ENCODE measurements at places on chromosomes 11 and 22. TPM values are rescaled to one million over a fixed set of nuclear protein-coding genes. Genes with fewer than 3 reads are reported as not detected.

PKNOX2 gene
- polyA plus RNA-seq: 13.7 TPM

MPPED2 gene
- 19.5 TPM for polyA plus RNA-seq

CASP5 gene
- not detected for polyA plus RNA-seq

ZP1 gene
- polyA plus RNA-seq: not detected

GRCh38 chr22:36329254-36330078 is 58.3 kb downstream of the MYH9 start:
- no peak for DNase-seq

- DNase-seq: no peak
Observed at GRCh38 chr22:42173183-42173926, 42.7 kb upstream of the CYP2D6 start.

GRCh38 chr22:48474881-48475280 is 1352.8 kb downstream of the BRD1 start:
- no peak for DNase-seq

GRCh38 chr11:118791961-118792569 is 1.1 kb upstream of the DDX6 start:
- DNase-seq: no peak

- no peak for DNase-seq
Observed at GRCh38 chr11:111560800-111561199, 20.3 kb downstream of the LAYN start.

DNA sequence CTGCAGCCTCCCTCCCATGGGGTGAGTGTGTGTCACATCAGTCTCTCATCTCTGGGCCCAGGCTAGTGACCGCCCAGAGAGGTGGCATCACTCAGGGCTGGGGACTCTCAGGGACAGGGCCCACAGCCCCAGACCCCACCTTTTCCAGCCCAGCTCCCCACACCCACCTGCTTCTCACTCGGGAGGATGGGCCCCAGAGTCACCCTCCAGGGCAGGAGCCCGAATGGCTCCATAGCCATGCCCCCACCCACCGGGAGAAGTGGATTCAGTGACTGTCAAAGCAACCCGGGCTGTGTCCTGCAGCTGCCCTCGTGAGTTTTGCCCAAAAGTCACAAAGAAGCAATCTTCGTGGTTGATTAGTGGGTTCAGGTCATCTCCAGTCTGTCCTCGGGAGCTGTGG is 26.0 kb downstream of the PARVG start:
- no peak for DNase-seq

DNA sequence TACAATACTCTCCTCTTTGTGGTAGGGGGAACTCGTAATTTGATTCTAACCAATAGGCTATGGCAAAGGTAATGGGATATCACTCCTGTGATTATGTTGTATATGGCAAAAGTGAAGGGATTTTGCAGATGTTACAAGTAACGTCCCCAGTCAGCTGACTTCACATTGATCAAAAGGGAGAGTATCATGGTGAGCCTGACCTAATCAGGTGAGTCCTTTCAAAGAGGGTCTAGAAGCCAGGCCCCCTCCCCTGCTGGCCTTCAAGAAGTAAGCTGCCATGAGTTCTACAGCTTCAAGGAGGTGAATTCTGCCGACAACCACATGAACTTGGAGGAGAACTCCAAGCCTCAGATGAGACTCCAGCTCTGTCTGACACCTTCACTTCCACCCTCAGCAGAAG is 20.0 kb downstream of the TBRG1 start:
- DNase-seq: no peak

- DNase-seq: no peak
Observed at GRCh38 chr11:57458410-57459163, 1.7 kb upstream of the RTN4RL2 start.

GRCh38 chr22:49531368-49531791 is 296.3 kb downstream of the BRD1 start:
- DNase-seq: no peak

DNA sequence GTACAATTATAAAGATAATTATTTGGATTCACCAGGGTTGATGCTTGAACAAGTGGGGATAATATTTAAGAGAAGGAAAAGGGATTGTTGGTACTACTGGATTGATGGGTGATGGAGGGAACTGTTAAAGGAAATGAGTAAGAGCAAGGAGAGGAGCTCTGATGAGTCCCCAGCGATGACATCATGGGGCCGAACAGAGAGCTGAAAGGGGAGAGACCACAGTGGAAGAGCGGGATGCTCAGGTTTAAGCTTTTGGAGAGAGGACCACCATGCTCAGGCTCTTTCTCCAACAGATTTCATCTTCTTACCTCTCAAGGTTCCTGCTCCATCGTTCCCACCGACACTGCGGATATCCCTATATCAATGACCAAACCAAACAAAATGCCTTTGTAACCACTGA is 568.7 kb downstream of the ETS1 start:
- no peak for DNase-seq

DNA sequence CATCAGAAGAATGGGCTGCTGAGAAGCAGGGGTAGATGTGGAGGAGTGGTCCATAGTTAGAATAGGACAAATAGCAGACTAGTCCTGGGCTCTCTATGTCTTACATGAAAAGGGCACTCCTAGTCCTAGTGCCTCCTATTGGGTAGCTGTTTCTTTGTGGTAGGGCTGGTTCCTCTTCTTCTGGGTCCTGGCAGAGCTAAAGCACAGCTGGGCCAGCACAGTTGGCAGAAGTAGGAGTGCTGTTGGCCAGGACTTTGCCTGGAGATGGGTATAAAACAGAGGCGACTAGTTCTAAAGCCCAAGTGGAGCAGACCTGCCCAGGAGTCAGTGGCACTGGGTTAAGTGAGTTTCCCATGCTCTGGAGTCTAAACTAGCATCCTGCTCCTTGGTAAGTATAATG is 55.2 kb downstream of the PPFIBP2 start:
- no peak for DNase-seq

DNA sequence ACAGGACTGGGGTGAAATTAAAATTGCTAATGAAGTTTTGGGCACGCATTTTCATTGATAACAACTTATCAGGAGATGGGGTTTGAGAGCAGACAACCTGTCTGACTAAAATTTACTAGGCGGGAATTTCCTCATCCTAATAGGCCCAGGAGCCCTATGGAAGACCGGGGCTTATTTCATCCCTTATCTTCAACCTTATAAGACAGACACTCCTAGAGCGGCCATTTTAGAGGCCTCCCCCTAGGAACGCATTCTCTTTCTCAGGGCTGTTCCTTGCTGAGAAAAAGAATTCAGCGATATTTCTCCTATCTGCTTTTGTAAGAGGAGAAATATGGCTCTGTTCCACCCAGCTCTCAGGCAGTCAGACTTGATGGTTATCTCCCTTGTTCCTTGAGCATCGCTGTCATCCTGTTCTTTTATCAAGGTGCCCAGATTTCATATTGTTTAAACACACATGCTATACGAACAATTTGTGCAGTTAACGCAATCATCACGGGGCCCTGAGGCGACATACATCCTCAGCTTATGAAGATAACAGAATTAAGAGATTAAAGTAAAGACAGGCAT is 39.3 kb upstream of the ZC3H12C start:
- DNase-seq: no peak

DNA sequence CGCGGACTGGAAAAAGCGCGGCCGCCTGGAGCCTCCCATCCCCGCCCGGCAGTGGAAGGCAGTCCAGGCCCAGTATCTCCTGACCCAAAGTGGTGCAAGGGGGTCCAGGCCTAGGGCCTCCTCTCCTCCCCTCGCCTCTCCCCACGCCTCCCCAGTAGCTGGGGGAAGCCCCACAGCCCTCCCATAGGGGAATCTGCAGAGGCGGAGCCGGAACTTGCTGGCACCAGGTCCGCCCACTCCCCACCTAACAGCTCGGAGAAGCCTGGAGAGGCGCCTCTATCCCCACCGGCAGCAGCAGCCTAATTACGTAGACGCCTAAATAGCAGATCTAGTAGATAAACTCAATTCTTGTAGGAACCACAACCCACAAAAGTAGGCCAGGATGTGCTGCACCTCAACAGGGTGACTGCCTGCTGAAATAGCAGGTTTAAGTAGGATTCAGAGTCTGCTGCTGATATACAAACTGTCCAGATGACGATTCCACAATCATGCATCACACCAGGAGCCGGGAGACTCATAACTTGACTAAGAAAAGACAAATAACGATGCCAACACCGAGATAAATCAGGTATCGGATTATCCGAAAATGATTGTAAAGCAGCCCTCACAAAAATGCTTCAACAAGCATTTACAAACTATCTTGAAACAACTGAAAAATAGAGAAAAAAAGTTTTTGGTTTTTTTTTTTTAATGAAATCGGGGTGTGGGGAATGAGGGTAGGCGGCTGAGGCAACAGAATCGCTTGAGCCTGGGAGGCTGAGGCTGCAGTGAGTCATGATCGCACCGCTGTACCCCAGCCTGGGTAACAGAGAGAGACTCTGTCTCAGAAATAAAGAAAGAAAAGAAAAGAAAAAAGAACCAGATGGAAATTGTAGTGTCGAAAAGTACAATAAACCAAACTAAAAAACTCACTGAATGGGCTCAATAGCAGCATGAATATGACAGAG is 11.4 kb upstream of the BRD1 start:
- DNase-seq: no peak

DNA sequence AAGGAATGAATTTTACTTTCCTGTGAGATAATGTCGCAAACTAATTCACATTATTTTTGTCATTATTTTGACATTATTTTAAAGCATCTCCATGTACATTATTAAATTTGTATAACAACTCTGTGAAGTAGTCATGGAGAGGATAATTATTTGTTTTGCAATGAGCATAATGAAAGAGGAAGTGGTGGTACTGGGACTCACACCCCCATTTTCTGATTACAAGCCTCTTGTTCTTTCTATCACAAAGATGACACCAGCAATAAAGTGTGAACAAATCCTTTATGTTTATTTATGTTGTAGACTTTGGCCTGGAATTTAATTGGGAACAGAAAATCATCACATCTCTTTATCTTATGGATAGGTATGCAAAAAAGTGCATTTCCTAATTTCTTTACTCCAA is 522.6 kb downstream of the TMEM135 start:
- no peak for DNase-seq

DNA sequence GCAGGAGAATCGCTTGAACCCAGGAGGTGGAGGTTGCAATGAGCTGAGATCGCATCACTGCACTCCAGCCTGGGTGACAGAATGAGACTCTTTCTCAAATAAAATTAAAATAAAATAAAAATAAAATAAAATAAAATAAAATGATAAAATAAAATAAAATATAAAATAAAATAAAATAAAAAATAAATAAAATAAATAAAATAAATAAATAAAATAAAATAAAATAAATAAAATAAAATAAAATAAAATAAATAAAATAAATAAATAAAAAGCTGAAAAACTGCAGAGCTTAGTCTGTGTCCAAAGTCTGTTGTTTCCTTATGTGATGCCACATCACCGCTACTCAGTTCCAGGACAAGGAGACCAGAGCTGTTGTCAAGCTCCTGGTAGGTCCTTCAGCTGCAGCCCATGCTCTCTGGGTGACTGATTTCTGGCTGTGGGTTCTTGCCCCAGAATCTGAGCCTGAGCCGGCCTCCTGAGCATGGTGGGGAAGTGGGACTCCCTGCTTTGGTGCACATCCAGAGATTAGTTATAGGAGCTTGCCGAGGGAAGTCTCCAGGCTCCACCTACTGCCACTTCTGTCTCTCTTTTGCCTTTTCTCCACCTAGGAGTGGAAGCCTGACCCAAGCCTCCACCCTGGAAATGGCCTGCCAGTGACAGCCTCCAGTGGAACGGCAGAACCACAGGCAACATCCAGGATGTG is 31.3 kb upstream of the ADA2 start:
- no peak for DNase-seq

DNA sequence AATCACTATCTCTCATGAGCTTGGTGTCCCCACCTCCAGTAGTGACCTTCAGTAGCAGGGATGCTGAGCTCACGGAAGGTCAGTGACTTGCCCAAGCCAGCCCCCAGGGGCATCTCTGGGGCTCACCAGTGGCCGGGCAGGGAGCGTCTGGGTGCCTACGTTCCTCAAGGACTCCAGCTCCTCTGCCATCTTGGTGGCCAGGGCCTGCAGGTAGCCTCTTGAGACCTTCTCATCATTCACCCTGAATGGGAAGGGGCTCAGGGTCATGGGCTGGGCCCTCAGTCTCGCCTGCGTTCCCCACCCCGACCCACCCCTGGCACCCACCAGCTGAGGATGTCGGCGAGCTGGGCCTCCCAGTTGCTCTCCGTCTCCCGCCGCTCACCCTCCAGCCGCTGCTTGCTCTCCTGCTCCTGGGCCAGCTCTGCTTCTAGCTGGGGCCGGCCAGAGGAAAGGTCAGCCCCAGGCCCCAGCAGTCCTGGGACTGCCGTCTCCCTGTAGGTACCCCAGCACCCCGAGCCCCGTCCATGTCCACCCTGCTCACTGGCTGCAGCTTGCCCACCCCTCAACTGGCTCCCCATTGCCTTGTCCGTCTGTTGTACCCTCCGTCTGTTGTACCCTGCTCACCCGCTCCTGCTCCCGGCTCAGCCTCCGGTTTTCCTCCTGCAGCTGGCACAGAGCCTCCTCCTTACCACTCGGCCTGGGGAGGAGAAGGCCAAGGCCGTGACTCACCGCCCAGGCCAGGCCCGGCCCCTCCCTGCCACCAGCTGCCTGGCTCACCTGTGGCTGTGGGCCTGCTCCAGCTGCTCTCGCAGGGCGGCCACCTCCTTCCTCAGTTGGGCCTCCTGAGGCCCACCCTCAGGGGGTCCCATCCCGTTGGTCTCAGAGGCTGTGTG is 9.5 kb downstream of the CDC42BPG start:
- DNase-seq: no peak

DNA sequence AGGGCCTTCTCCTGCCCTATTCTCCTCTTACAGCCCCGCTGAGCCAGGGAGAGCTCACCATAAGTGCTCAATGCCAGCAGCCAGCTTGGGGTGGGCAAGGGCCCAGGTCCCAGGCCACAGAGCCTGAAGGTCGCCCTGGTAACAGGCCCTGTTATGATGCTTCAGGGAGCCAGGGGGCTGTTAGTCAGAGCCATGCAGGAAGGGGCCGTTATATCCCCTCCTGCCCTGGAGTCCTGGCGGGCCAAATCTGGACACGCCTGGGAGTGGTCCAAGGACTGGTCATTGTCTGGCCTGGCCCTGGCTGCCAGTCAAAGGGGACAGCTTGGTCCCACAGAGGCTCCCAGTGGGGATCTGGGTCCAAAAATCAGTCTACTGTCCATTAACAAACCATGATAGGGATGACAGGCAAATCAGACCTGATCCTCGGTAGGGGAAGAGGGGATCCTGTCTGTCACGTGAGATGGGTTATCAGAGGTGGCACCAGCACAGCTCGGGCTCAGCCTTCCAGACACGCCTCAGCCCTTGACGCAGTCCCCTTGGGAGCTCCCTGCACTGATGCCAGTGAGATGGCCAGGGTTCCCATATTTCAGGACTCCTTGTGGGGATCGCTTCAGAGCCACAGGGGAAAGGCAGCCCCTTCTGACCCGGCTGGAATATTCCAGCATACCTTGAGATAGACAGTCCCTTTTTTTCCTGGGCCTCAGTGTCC is 55.9 kb downstream of the LRRC32 start:
- DNase-seq: no peak

DNA sequence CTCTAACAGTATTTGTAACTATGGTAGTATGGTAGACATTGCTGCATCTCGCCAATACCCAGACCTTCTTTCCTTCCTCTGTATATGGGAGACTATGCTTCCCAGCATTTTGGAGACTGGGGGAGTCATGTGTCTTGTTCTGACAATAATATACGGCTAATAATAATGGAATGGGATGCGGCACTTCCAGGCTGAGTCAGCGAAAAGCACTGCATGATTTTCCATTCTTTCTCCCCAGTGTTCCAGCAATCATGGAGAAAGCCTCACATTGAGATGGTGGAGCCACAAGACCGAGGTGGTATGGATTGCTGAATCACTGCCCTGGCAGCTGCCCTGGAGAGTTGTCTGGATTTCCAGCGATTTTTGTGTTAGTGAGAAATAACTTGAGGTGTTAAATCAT is 77.1 kb upstream of the FIBIN start:
- DNase-seq: no peak

Measured in left renal cortex interstitium (tissue), 4 donors.